ENCODE measurements at places on chromosomes 2 and 18.

GRCh38 chr18:65279668-65280305 lies 471.0 kb upstream of the CDH7 start:
- no peak for DNase-seq

DNA sequence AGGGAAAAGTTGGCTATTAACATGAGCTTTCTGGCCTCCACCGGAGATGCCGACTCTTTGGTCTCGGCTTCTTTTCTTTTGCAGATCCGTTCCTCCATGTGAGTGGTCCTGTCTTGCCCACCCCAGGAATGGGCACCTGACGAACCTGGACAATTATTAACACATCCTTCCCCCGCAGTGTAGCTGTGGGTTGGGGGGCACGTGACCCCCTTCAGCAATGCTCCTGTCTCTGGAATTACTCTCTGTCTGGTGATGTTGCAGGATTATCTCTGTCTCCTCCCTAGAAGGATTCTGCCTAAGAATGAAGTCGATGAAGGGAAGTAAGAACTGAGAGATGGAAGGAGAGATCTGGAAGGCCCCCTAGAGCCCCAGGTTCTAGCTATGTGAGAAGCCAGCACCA lies 115.2 kb upstream of the NPAS2 start:
- no peak for DNase-seq

- DNase-seq: no peak
Measured at GRCh38 chr2:174606336-174606735, 8.7 kb upstream of the WIPF1 start.

- DNase-seq: no peak
Measured at GRCh38 chr18:21997207-21998143, 171.9 kb upstream of the GATA6 start.

DNA sequence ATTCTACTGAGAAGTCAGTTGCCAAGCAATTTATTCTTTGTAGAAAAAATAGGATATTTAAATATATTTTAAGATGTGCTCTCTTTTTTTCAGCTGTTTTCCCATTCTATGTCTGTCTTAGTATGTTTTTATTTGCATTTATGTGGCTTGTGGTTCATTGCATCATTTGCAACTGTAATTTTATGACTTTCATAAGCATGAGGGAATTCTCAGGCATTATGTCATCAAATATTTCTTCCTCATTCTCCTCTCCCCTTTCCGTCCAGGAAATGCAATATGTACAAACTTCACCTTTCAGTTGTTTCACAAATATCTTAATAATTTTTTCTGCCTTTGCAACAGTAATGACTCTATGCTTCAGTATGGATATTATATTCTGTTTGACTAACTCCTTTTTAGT lies 560.2 kb upstream of the LRATD1 start:
- DNase-seq: no peak

- peak; percentile 4 for DNase-seq
Measured at GRCh38 chr18:12659904-12660605, 2.1 kb upstream of the SPIRE1 start.

GRCh38 chr2:71243634-71244301 lies 16.9 kb upstream of the PAIP2B start:
- DNase-seq: no peak

DNA sequence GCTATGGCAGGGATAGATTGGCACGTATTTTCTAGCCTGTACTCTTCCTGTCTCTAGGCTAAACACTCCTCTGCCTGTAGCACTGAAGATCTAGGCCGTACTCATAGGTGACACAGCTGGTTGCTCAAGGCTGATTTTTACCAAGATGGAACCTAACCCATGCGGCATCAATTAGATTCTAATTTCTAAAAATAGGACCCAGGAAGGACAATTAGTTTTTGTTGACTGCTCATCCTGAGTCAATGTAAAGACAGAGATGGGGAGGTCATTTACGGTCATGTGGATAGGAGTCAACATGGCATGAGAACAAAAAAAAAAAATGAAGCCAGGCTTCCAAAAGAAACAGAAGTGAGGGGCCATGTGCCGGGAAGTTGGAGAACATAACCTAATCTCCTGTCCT lies 360.7 kb upstream of the ETAA1 start:
- no peak for DNase-seq

DNA sequence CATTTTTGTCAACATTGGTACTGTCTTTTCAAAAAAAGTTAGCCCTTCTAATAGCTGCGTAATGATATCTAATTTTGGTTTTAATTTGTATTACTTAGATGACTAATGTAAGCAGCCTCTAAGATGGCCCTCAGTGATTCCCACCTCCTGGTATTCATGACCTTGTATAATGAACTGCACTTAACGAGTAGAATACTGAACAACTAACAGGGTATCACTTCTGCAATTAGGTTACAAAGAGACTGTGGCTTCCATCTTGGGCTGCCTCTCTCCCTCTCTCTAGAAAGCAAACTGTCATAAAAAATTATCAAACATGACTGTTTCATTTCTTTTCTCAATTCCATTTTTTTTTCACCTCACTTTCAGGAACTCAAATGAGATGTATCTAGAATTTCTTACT lies 120.9 kb downstream of the RNF152 start:
- DNase-seq: no peak

GRCh38 chr2:28102455-28102874 lies 211.9 kb downstream of the BABAM2 start:
- DNase-seq: no peak

GRCh38 chr2:150424406-150424805 lies 63.1 kb downstream of the RND3 start:
- DNase-seq: no peak

DNA sequence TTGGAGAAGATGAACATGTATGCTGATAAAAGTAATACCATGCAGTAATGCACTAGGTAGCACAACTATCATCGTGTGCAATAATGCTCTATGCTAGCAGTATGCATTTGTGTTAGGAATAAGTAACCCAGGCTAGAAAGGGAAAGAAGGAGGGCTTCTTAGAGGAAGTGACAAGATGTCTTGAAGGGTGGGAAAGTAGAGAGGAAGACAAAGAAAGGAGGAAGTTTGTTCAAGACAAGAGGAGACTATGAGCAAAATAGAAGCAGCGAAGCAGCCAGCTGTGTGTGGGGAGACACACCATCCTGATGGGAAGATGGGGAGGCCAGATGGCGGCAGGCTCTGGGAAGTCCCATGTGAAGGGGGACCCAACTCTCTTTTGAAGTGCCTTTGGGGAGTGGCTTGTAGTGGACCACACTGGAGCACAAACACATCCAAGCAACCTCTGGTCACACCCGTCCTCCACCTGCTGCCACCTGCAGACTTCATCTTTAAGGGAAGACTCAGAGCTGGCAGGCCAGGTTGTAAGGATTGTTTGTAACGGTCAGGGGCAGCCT lies 39.9 kb upstream of the INHBB start:
- DNase-seq: no peak

DNA sequence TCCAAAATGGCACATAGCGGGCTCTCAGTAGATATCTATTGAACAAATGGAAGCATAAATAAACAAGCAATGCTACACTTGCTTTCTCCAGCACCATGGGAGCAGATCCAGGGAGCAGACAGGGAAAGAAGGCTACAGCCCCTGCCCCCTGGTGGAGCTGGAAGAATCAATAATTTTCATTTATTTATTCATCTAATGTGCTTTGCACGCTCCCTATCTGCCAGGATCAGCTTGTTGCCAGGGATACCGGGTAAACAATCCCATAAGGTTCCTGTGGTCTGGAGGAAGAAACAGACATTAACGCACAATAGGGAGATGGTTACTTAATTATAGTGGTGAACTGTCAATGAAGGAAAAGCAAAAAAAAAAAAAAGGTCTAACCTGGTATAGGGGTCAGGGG lies 40.1 kb upstream of the CLASP1 start:
- no peak for DNase-seq

DNA sequence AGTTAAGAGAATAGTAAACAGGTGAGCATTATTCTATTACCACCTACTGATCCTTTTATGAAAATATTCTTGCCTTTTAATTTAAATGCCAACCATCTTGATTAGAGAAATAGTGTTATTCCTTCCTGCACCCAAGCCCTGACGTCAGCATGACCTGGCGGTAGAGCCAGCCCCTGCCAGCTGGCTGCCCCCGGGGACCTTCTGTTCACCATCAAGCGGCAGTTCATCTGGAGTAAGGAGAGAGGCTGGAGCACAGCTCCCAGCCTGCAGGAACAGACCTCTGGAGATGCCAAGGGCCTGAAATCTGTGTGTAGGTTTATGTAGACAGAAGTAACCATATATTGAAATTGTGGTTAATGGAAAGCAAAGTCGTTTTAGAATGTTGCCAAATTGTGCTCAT lies 171.8 kb downstream of the GBX2 start:
- no peak for DNase-seq

All from stimulated activated CD8-positive, alpha-beta memory T cell treated with anti-CD3 and anti-CD28 coated beads, Interleukin-4, amount 100 ng/mL, for 1 hour (primary cell).